ENCODE measurements at places on chromosomes 2 and 18.

DNA sequence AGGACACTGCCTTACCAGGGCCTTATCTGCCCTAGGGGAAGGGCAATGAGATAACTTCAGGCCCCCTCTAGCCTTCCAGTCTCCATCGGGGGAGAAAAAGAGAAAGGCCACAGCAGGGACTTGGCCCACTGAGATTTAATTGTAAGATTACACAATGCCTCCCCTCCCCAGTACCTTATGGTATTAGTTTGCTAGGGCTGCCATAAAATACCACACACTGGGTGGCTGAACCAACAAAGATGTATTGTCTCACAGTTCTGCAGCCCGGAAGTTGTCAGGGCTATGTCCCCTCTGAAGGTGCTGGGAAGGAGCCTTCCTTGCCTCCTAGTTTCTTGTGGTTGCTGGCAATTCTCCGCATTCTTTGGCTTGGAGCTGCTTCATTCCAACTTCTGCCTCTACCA, 34.8 kb upstream of the SPATA3 start:
- no peak for DNase-seq

GRCh38 chr18:51519571-51519970, 322.1 kb upstream of the MEX3C start:
- no peak for DNase-seq

DNA sequence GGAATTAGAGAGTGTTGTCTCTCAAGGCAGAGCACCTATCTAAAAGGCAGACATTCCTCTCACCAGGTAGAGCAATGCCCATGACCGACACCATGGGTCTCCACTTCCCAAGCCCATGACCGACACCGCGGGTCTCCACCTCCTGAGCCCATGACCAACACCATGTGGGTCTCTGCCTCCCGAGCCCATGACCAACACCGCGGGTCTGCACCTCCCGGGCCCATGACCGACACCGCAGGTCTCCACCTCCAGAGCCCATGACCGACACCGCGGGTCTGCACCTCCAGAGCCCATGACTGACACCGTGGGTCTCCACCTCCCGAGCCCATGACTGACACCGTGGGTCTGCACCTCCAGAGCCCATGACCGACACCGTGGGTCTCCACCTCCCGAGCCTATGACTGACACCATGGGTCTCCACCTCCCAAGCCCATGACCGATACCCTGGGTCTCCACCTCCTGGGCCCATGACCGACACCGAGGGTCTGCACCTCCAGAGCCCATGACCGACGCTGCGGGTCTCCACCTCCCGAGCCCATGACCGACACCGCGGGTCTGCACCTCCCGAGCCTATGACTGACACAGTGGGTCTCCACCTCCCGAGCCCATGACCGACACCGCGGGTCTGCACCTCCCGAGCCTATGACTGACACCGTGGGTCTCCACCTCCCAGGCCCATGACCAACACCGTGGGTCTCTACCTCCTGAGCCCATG, 262.4 kb upstream of the SALL3 start:
- no peak for DNase-seq

DNA sequence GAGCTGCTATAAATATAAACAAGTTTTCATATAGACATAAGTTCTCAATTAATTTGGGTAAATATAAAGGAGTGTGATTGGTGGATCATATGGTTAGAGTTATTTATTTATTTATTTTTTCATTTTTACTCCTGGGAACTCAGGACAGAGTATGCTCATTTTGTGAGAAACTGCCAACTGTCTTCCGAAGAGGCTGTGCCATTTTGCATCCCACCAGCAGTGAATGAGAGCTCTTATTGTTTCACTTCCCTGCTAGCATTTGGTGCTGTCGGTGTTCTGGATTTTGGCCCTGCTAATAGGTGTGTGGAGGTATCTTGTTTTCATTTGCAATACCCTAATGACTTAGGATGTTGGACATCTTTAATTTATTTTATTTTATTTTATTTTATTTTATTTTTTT, 50.4 kb upstream of the XPO1 start:
- no peak for DNase-seq

DNA sequence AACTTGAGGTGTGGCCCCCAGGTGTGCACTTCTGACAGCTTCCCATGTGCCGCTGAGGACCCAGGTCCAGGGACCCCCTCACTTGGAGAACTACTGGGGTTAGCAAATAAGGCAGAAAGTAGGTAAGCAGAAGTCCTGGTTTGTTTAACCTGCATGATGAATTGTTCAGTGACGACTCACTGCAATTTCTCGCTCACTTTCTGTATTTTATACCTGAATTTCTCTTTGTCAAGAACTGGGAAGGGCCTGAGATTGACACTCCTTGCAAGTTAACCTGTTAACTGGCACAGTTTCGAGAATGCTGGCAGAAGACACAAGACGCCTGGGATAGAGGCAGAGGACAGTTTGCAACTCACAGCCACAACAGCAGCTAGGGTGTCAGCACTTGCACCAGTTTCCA, 164.5 kb upstream of the NCK2 start:
- no peak for DNase-seq

DNA sequence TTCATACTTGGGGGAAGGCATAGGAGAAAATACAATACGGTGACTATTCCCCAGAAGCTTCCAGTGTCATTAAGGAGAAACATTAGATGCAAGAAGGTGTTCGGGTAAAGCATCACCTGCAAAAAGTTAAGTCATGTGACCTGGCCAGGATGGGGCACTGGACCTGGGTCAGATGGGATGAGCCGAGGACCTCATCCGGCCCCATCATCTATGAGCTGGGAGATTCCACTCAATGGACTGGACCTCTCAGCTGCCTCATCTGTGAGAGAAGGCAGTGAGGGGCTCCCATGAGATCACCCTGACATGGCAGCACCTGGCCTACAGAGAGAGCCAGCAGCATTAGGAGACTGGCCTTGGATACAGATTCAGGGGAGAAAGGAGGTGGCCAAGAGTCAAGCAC, 111.4 kb upstream of the TEX51 start:
- no peak for DNase-seq

All from NCI-H526 (cell line).